ENCODE measurements at places on chromosomes 2 and 18.

DNA sequence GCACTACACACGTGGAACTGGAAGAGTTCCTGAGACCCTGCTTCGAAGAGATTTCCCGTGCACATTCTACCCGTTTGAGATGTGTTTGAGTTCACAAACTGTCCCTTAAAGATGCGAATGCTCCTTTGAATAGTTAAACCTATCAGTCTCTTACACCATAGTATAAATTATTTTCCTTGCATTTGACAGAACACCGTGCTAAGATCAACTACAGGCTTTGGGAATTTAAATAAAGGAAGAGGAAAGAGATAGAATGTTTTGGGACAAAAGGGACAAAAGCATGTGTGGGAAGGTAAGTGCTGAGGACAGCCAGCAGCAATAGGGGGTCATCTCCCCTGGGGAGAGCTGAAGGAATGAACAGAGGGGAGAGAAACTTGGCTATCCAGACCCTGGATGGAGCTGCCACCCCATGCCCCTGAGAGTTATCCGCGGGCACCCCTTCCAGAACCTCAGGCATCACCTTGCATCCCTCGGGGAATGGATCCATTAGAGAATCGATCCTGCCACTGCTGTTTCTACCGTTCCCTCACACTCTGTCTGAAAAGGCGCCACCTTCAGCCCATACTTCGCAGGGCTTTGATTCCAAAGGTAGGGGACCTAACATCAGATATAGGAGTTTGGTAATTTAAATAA is 888 bp upstream of the ADCY3 start:
- H3K27me3 ChIP-seq = no peaks in the 10 kb centered on the region
- peak overlapping the region; percentile 34 for H3K27ac ChIP-seq
- peaks cover 19% of the 10 kb centered on the region for H3K4me1 ChIP-seq

GRCh38 chr18:80009661-80010550 is 21.5 kb upstream of the TXNL4A start:
- no peak overlapping the region for H3K4me3 ChIP-seq
- no peak for DNase-seq
- H3K4me1 ChIP-seq = no peaks in the 10 kb centered on the region
- H3K27me3 ChIP-seq = no peaks in the 10 kb centered on the region
- H3K27ac ChIP-seq = no peak overlapping the region

DNA sequence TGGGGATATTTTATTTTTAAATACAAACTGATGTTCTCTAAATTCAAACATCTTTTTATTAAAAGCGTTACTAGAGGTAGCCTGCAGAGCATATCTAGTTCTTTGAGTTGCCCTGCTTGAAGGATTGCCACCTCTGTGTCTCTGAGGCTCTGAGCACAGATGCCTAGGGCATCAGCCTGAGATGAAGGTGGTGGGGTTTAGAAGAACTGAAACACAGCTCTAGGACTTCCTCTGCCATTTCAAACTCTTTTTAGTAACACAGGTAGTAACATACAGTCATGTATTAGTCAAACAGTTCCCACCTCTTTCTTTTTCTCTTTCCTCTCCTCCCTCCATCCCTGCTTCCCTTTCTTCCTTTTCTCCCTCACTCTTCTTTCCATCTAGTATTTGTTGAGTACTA is 57.6 kb downstream of the TTC21B start:
- H3K4me1 ChIP-seq = no peaks in the 10 kb centered on the region
- no peak overlapping the region for H3K27ac ChIP-seq
- no peaks in the 10 kb centered on the region for H3K27me3 ChIP-seq
- DNase-seq = no peak
- H3K4me3 ChIP-seq = no peak overlapping the region

GRCh38 chr2:36560726-36561125 is 37.2 kb downstream of the FEZ2 start:
- H3K27ac ChIP-seq = no peak overlapping the region
- no peak for DNase-seq
- H3K27me3 ChIP-seq = no peaks in the 10 kb centered on the region
- H3K4me3 ChIP-seq = no peak overlapping the region

DNA sequence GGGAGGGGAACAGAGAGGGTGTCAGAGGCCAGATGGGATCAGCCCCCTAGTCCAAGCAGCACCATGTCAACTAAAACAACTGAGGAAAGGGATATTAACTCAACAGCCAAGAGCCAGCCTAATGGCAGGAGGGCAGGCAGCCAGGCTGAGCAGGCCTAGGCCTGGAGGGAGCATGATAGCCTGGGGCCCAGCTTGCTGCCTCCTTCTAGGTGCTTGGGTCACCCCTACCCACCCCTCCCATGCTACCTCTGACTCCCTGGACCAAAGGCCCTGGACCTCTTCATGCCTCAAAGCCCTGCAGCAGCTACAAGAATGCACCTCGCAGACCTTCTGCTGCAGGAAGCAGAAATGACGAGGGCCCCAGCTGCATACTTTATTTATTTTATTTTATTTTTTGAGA is 22.1 kb upstream of the TNS1 start:
- H3K4me3 ChIP-seq = no peak overlapping the region
- H3K4me1 ChIP-seq = no peaks in the 10 kb centered on the region
- no peak for DNase-seq
- no peaks in the 10 kb centered on the region for H3K36me3 ChIP-seq
- H3K27me3 ChIP-seq = no peaks in the 10 kb centered on the region

DNA sequence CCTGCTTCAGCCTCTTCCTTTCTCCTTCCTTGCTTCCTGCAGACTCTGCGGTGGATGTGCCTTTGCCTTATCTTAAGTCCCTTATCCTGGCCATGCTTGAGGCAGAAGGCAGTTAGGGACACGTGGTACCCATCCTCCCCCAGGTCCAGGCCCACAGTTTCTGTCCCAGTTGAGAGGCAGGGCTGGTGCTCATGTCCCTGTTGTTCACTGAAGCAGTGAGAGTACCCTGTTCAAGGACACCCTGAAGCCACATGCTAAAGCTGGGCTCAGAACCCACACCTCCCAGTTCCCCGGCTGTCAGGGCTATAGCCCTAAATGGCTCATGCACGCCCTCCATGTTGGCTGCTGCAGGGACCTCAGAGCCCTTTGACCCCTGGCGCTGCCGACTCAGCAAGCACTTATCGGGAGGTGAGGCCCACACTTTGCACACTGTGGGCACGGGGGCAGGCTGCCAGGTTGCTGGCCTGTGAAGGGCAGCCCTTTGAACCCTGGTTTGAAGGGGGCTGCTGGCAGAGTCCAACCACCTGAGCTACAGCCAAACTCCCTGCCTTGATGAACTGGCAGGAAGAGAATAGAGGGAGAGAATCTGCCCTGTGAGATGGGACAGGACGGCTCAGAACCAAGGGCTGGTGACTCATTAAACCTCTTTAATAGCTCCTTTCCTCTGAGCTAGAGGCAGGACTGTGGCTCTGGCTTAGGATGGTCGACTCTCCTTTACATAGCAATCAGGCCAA is 6.3 kb downstream of the KHK start:
- H3K36me3 ChIP-seq = no peaks in the 10 kb centered on the region
- no peak overlapping the region for H3K4me3 ChIP-seq
- H3K27ac ChIP-seq = no peak overlapping the region
- no peak for DNase-seq
- H3K4me1 ChIP-seq = peaks cover 4% of the 10 kb centered on the region

- H3K27me3 ChIP-seq = no peaks in the 10 kb centered on the region
- no peak overlapping the region for H3K27ac ChIP-seq
- no peak overlapping the region for H3K4me3 ChIP-seq
- no peak for DNase-seq
- no peaks in the 10 kb centered on the region for H3K36me3 ChIP-seq
Measured at GRCh38 chr2:62964050-62964449, 86.6 kb upstream of the OTX1 start.

DNA sequence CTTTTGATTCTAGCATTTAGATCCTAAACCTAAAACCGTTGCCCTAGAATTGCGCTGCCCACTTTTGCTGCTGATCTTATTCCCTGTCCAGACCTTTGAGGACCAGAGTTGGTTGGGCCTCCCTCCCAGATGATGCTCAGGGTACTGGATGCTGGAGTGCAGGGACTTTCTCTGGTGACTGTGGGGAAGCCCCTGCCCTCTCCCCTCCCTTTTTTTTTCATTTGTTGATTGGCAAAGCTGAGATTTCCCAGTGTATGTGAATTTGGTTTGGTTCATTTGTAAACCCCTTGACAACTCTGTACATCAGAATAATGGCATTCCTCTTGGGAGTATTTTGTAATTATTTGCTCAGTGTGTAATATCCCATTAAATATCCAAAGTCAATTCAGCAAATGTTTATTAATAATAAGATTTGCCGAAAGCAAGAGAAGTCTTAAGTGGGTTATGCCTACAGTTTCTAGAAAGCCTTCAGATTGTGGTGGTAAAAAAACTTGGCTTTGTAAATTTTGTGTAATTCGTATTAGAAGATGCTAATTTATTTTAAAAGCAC is 28.3 kb downstream of the RAB31 start:
- H3K27ac ChIP-seq = no peak overlapping the region
- no peak for DNase-seq
- no peaks in the 10 kb centered on the region for H3K36me3 ChIP-seq

- H3K27ac ChIP-seq = no peak overlapping the region
- H3K4me1 ChIP-seq = no peaks in the 10 kb centered on the region
- no peaks in the 10 kb centered on the region for H3K36me3 ChIP-seq
Measured at GRCh38 chr2:65800998-65801397, 368.6 kb upstream of the SPRED2 start.

- H3K4me3 ChIP-seq = no peak overlapping the region
- no peak overlapping the region for H3K27ac ChIP-seq
- H3K4me1 ChIP-seq = no peaks in the 10 kb centered on the region
- no peaks in the 10 kb centered on the region for H3K36me3 ChIP-seq
Measured at GRCh38 chr18:67305466-67305865, 211.1 kb downstream of the DSEL start.

DNA sequence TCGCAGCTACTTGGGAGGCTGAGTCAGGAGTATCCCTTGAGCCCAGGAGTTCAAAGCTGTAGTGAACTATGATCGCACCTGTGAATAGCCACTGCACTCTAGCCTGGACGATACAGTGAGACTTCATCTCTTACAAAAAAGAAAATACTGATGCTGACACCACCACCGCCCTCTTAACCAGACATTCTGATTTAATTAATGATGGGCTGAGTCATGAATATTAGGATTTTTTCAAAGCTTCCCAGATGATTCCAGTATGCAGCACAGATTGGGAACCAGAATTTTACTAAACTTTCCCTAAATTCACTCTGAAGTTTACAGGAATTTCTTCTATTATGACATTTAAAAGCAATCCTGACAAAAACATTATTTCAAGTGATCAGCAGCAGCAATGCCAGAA is 130.1 kb downstream of the ERBB4 start:
- H3K4me3 ChIP-seq = no peak overlapping the region
- H3K36me3 ChIP-seq = no peaks in the 10 kb centered on the region
- H3K27ac ChIP-seq = no peak overlapping the region
- H3K4me1 ChIP-seq = no peaks in the 10 kb centered on the region

GRCh38 chr2:214377286-214377624 is 33.6 kb upstream of the VWC2L start:
- no peaks in the 10 kb centered on the region for H3K4me1 ChIP-seq
- no peak for DNase-seq
- no peaks in the 10 kb centered on the region for H3K36me3 ChIP-seq
- H3K27ac ChIP-seq = no peak overlapping the region
- no peak overlapping the region for H3K4me3 ChIP-seq

All from naive thymus-derived CD4-positive, alpha-beta T cell (primary cell).